ENCODE measurements at places on chromosomes 5 and 9.

DNA sequence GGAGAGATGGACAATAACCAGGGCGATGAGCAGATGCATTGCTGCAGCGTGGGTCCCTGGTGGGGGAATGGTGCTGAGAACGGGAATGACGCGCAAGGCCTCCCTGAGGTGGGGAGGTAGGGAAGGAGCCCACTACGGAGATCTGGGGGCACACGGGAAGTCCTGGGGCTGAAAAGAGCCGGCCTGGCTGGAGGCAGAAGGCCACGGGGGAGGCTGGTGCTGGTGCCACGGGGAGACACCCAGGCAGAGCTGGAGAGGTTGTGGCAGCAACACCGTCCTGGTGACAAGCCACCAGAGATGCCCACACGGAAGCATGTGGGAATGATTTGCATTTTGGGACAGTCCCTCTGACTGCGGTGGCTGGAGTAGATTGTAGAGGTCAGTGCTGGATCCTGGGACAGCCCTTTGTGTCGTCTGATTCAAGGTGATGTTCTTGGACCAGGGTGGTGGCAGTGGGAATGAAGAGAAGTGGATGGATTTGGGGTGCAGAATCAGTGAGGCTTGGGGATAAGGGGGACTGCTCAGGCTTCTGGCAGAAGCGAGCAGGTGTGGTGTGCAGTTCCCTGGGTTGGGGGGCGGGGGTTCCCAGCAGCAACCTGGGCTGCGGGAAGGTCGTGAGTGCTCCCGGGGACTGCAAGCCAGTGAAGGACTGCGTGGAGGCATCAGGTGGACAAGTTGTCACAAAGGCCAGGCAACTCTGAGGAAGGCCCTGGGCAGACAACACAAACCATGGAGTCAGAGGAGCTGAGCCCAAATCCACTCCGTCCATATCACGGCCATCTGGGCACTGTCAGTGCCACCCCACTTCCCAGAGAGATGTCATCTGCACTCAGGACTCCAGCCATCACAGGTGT, 25.2 kb upstream of the CNOT6 start:
- DNase-seq, result no peak

DNA sequence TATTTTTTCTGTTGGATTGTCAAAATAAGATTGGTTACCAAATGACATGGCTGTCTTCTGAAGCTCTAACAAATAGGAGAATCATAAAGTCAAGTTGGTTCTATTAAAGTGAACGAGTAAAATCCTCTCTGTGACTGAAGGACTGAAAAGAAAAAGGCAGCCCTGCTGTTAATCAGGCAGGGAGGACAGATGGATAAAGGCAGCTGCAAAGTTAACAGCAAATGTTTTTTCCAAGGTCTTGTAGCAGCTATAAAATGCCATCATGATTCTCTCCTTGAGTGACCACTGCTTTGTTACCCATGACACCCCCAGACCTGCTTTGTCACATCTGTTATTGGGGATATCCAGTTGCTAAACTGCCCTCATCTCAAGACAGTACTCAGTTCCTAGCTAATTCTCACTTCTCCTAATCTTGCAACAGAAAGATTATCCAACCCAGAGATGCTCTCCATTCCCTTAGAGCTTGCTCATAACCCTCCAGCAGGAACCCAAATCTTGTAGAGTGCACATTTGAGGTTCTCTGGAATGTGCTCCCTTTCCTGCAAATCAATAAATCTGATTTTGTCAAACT, 89.7 kb upstream of the PARP8 start:
- DNase-seq, result no peak

DNA sequence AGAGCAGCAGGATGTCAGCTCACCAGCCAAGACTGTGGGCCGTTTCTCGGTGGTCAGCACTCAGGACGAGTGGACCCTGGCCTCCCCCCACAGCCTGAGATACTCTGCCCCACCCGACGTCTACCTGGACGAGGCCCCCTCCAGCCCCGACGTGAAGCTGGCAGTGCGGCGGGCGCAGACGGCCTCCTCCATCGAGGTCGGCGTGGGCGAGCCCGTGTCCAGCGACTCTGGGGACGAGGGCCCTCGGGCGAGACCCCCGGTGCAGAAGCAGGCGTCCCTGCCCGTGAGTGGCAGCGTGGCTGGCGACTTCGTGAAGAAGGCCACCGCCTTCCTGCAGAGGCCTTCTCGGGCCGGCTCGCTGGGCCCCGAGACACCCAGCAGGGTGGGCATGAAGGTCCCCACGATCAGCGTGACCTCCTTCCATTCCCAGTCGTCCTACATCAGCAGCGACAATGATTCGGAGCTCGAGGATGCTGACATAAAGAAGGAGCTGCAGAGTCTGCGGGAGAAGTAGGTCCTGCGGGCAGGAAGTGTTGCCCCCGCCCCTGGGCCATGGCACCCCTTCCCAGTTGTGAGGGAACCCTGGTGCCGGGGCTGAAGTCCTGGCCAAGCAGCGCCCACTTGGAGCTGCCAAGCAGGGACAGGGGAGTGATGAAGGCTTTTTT, 108.9 kb downstream of the WNK2 start:
- no peak for DNase-seq

- DNase-seq, result no peak
Measured at GRCh38 chr9:71368157-71368556, 246.7 kb upstream of the TRPM3 start.

- no peak for DNase-seq
Measured at GRCh38 chr9:5008202-5008601, 23.1 kb downstream of the JAK2 start.

GRCh38 chr5:171475596-171475995, 56.1 kb downstream of the FGF18 start:
- DNase-seq, result no peak

DNA sequence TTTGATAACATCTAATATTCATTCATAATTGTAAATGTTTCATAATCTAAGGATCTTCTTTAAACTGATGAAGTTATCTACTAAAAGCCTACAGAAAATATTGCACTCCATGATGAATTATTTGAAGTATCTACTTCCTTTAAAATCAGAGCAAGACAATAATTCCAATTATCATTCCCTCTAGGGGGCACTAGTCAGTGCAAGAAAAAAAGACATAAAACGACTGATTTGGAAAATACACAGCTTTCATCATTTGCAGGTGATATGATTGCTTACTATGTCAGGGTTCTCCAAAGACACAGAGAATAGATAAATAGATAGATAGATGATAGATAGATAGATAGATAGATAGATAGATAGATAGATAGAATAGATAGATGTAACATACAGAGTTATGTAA, 13.5 kb upstream of the GRM6 start:
- no peak for DNase-seq

- no peak for DNase-seq
Measured at GRCh38 chr5:173239233-173239593, 4.2 kb upstream of the NKX2-5 start.

- peak; percentile 31 for DNase-seq
Measured at GRCh38 chr9:8855046-8855445, 1055.5 kb upstream of the DMAC1 start.

DNA sequence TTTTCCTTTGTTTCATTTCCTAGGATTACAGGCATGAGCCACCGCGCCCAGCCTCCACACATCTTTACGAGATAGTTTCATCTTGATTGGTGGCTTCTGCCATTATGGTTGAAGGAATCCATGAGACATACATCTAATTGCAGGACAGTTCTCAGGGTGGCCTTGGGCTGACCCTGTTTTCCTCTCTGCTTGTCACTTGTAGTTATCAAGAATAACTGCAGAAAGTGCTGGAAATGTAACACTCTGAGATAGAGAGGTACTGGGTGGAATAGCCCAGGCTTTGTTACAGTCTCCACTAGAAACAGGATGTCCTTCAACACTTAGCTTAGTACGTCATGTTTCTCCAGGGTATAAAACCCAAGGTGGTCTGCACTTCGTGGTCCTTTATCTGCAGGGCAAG, 10.7 kb downstream of the UGT3A2 start:
- DNase-seq, result no peak

GRCh38 chr5:67308988-67309688, 112.5 kb upstream of the CD180 start:
- DNase-seq, result no peak

GRCh38 chr9:27384262-27385014, 87.5 kb upstream of the EQTN start:
- DNase-seq, result no peak

GRCh38 chr5:78888580-78889368, 96.3 kb downstream of the ARSB start:
- no peak for DNase-seq

GRCh38 chr5:118558871-118559270, 429.5 kb downstream of the DTWD2 start:
- no peak for DNase-seq

DNA sequence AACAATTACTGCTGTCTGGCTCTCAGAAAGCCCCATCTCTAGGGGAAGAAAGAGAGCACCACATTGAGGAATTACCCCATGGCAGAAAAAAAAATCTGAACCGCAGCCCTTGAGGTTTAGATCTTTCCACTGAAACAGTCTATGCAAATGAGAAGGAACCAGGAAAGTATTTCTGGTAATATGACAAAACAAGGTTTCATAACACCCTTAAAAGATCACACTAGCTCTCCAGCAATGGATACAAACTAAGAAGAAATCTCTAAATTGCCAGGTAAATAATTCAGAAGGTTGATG, 427.1 kb downstream of the PRELID2 start:
- no peak for DNase-seq

- DNase-seq, result no peak
Measured at GRCh38 chr5:84149094-84149493, 235.6 kb downstream of the EDIL3 start.

DNA sequence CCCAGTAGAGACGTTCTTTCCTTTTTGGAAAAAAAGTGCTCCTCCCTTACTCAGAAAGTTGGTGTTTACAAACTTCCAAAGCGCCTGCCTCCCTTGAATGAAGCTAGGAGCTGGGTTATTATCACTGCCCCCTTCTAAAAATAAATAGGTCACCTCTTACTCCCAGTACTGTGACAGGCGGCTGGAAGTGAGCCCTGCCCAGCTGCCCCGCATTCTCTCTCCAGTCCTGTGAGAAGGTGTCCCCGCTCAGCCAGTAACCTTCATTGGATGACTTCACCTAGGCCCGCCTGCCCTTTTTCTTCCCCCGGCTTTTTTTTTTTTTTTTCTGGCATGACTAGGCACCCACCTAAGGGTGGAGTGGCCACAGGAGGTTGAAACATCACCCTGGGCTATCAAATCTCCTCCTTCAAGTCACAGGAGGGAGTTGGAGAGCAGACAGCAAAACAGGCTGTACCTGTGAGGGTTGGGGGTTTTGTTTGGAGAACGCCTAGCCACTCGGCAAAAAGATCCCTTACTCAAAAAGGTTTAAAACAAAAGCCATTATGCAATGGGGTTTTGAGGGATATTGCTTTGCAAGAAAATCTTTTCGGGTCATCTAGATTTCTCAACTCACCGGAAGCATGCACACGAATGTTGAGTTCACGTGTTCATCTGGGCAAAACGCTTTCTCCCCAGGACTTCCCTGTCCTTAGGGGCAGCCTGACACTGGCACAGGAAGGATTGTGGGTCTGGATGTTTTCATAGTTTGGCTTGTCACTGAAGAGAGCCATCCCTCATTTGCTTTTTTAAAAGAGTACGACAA, 43.3 kb upstream of the ZNF622 start:
- no peak for DNase-seq

GRCh38 chr5:35171991-35172390, 58.3 kb downstream of the PRLR start:
- DNase-seq, result no peak

DNA sequence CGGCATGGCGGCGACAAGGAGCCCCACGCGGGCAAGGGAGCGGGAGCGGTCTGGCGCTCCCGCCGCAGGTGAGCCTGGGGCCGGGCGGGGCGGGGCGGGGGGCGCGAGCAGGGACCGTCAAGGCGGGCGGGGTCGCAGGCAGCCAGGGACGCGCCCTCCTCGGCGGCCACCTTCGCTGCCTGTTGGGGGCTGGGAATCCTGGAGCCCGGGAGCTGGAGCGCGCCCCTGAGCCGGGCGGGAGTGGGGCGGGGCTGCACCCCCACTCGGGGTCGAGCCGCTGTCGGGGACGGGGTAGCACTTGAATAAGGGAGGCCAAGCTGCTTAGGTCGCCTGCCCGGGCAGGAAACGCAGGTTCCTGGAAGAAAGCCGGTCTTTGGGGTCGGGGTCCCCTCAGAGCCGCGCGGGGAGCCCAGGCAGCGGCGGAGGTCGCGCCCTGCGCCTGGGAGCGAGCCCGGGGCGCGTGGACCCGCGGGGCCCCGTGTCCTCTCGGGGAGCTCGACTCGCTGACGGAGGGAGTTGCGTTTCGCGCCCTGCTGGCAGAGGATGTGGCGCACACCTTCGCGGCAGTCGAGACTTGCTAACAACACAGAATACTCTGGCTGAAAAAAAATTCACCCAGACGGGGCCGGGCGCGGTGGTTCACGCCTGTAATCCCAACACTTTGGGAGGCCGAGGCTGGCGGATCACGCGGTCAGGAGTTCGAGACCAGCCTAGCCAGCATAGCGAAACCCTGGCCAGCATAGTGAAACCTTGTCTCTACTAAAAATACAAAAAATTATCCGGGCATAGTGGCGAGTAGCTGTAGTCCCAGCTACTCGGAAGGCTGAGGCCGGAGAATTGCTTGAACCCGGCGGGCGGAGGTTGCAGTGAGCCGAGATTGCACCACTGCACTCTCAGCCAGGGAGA, 552 bp downstream of the OTULINL start:
- peak; percentile 71 for DNase-seq

Measured in NCI-H345 (cell line).